ENCODE measurements at places on chromosomes 13 and 19.

- DNase-seq, result no peak
Observed at GRCh38 chr13:69912630-69913029, 195.0 kb upstream of the ATXN8OS start.

DNA sequence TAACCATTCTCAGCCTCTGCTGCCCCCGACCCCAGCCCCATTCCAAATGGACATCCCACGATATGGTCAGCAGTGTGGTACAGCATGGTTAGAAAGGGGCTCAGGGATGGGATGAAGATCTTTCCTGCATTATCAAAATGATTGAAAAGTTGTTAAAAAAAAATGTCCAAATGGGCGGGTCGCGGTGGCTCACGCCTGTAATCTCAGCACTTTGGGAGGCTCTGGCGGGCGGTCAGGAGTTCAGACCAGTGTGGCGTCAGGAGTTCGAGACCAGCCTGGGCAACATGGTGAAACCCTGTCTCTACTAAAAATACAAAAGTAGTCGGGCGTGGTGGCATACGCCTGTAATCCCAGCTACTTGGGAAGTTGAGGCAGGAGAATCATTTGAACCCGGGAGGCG lies 54.3 kb upstream of the ZNF254 start:
- no peak for DNase-seq

DNA sequence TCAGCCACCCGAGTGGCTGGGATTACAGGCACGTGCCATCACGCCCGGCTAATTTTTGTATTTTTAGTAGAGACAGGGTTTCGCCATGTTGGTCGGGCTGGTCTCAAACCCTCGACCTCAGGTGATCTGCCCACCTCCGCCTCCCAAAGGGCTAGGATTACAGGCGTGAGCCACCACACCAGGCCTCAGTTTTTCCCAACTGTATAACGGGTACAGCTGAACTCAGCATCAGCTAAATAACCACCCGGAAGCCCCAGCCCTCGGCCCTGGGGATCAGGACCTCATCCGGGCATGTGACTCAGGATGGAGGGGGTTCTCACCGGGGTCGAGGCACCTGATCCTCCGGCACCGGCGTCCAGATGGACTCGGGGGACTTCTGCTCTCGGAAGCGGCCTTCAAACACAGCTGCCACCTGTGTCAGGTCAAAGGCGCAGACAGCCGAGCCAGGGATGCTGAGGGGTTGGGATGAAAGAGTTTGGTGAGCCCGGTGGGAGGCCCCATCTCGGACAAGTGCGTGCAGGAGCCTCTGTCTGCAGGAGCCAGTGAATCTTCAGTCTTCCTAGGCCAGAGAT lies 8.9 kb downstream of the SEMA6B start:
- no peak for DNase-seq

- DNase-seq, result no peak
Observed at GRCh38 chr13:71828564-71828963, 38.4 kb downstream of the DACH1 start.

GRCh38 chr13:62524061-62524460 lies 1108.4 kb upstream of the PCDH20 start:
- no peak for DNase-seq

DNA sequence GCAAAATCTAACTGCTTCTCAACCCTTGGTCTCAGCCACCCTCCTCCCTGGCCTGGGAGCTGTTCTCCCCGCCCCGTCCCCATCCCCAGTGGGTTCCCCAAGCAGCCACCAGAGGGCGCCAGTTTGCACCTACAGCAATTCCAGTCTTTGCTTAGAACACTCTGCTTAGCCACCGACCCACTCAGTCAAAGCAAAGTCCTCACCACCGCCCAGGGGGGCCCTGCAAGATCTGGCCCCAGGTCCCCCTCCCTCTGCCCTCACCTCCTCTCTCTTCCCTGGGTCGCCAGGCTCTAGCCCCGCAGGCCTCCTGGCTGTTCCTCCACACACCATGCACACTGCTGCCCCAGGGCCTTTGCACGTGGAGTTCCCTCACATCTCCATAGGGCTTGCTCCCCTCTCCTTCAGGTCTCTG lies 12.4 kb downstream of the TMEM143 start:
- DNase-seq, result peak; percentile 79

GRCh38 chr13:30730526-30730925 lies 4.8 kb upstream of the ALOX5AP start:
- no peak for DNase-seq

- DNase-seq, result no peak
Observed at GRCh38 chr13:101545521-101545920, 93.0 kb downstream of the ITGBL1 start.

- no peak for DNase-seq
Observed at GRCh38 chr19:1206150-1206863, 729 bp downstream of the STK11 start.

DNA sequence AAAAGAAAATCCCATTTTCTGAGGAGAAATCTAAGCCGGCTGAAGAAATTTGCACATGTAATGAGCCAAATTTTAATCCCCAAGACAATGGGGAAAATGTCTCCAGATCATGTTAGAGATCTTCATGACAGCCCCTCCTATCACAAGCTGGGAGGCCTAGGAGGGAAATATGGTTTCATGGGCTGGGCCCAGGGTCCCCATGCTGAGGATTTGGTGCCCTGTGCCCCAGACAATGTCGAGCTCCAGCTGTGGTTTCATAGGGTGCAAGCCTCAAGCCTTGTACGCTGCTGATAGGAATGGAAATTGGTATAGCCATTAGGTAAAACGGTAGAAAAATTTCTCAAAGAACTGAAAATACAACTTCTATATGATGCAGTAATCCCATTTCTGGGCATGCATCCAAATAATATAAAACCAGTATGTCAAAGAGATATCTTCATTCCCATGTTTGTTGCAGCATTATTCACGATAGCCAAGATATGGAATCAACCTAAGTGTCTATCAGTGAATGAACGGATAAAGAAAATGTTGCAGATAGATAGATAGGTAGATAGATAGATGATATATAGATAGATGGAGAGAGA lies 19.3 kb upstream of the FREM2 start:
- DNase-seq, result no peak

GRCh38 chr19:48738557-48739403 lies 1.6 kb downstream of the RASIP1 start:
- DNase-seq, result peak; percentile 91

DNA sequence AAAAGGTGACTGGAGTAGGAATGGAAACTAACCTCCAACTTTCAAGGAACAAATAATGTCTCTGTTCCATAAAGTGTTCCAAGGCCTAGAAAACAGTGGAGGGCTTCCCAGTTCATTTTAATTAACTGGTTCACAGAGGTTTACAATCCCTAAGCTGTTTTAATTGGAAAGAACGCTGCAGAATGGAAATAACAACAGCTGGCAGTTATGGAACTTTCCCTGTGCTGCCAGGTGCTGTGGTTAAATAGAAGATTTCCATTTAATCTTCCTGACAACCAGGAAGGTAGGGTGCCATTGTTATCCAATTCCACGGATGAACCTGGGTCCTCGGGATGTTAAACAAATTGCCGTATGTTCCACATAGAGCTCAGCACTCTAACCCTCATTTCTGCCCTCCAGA lies 22.2 kb upstream of the PEG3 start:
- no peak for DNase-seq

GRCh38 chr19:46180701-46181387 lies 32.8 kb downstream of the IGFL2 start:
- DNase-seq, result no peak

- DNase-seq, result no peak
Observed at GRCh38 chr19:42191855-42192254, 25.6 kb downstream of the DEDD2 start.

DNA sequence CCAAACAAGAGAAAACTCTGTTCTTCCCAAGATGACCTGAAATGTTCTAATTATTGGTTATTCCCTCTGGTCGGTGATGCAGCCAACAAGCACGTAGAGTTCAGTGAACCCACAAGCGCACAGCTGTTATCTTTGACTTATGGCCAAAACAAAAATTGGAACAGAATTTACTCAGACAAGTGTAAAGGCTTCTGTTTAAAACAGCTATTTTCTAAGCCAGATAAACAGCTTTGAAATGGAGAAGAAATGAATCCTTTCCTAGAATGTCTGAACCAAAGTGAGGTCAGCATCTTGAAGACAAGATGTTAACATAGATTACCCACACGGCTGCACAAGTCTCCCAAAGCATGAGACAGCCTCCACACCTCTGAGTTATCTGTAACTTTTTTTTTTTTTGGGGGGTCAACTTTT lies 669.2 kb downstream of the DIAPH3 start:
- no peak for DNase-seq

DNA sequence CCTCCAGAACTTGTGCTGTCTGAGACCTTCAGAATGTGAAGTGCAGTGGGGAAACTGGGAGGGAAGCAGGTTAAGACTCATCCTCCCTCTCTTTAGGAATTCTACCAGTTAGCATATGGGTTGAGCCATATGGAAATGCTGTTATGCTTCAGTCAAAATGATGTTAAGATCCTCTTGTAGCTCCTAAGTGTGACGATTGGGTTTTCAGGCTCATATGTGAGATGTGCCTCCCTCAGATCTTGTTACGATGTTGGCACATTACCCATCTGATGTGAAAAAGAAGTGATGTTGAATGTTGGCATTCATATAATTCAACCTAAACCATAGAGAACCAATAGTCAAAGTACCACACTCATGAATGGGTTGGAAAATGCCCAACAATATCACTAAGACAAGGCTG lies 67.8 kb upstream of the IPO5 start:
- no peak for DNase-seq

- peak; percentile 80 for DNase-seq
Observed at GRCh38 chr19:12766051-12766521, 9.3 kb downstream of the HOOK2 start.

GRCh38 chr19:48596679-48597465 lies 9.7 kb upstream of the SPACA4 start:
- peak; percentile 26 for DNase-seq

DNA sequence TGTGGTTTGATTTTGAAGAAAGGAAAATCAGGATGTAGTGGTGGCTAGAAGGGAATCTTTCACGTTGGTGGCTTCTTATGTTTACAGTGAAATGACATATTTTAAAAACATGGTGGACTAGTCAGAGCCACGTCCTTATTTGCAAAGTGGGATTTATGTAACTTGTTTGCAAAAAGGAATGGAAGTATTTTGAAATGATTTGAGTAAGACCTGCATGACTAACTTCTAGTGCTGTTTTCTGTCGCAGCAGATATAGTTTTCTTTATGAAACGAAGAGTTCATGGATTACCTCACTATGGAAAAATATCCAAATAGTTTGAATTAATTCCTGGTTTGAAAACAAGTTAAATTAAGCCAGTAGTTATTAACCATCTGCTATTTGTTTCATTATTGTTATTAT lies 476.5 kb downstream of the MYO16 start:
- DNase-seq, result no peak

- DNase-seq, result no peak
Observed at GRCh38 chr13:99078017-99078771, 100.3 kb upstream of the DOCK9 start.

- DNase-seq, result peak; percentile 48
Observed at GRCh38 chr13:110714797-110715394, 1.4 kb downstream of the ING1 start.

DNA sequence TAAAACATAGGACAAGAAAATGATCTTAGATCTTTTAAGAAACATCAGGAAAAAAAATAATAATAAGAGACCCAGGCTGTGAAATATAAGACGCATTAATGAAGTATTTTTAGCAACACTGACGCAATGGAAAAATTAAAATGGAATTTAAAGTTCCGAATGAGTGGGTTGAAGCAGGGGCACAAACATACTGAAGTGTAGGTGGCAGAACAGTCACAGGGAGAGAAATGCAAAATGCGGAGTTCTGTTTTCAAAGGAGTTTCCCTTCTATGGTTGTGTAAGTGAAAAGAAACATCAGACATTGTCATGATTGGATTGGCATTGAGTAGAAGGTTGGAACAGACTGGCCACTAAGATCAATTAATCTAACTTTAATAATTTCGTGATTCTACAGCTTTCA lies 159.8 kb downstream of the CYSLTR2 start:
- DNase-seq, result no peak

DNA sequence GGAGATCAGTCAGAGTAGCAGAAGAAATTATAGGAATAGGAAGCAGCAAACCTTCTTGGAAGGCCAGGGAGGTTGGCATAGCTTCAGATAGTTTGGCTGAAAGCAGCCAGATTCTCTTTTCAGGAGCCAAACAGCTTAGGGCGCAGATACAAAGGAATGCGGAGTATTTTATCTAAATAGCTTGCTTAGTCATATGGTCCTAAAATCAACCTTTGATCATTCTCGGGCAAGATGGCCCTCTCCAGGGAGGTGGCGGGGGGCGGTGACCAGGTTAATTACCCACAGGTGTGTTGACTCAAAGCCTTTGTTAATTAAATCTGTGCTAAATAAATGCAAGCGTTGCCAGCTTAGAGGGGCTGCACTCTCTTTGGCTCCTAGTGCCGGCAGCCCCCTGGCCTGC lies 12.5 kb upstream of the NCR1 start:
- no peak for DNase-seq

- DNase-seq, result no peak
Observed at GRCh38 chr19:2846180-2846894, 5.1 kb downstream of the ZNF555 start.

DNA sequence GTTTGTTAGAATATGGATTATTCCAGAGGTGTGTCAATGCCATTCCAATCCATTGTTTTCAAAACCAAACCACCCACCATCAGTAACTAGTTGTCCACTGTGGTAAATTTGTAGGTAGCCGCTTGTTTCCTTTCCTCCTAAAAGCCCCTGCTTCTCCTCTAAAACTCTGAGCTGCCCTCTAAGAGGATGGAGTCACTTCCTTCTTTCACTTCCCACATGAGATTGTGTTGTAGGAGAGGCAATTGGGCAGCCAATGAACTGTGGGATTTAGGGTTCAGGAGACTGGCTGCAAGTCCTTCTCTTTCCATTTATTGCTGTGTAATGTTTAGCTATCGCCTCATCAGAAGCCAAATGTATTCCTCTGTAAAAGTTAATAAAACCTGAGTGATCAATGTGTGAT lies 49.9 kb upstream of the RFXAP start:
- DNase-seq, result no peak

GRCh38 chr19:13978351-13979243 lies 26.3 kb downstream of the DCAF15 start:
- DNase-seq, result no peak

- no peak for DNase-seq
Observed at GRCh38 chr19:17108453-17108784, 32.8 kb downstream of the MYO9B start.

- DNase-seq, result no peak
Observed at GRCh38 chr13:35285677-35286076, 190.8 kb downstream of the MAB21L1 start.

GRCh38 chr19:36547001-36547732 lies 19.1 kb upstream of the ZNF260 start:
- no peak for DNase-seq

DNA sequence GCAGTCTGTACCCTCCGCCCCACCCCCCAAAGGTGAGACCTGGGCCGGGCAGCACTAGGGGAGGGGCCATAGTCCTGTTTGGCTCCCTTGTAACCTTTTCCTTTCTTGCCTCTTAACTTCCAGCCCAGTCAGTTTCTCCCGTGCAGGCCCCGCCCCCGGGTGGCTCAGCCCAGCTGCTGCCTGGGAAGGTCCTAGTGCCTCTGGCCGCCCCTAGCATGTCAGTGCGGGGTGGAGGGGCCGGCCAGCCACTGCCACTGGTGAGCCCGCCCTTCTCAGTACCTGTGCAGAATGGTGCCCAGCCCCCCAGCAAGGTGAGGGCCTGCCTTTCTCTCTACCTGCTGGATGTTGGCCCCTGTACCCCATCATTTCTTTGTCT lies 10.5 kb upstream of the PRR19 start:
- no peak for DNase-seq

GRCh38 chr13:44389876-44390275 lies 16.3 kb downstream of the SERP2 start:
- DNase-seq, result no peak

GRCh38 chr19:49846408-49846807 lies 4.6 kb upstream of the PTOV1 start:
- no peak for DNase-seq
